ENCODE measurements at places on chromosomes 1 and 21.
A peak's percentile ranks its signal among the peaks of the same experiment; 100 is the strongest.

DNA sequence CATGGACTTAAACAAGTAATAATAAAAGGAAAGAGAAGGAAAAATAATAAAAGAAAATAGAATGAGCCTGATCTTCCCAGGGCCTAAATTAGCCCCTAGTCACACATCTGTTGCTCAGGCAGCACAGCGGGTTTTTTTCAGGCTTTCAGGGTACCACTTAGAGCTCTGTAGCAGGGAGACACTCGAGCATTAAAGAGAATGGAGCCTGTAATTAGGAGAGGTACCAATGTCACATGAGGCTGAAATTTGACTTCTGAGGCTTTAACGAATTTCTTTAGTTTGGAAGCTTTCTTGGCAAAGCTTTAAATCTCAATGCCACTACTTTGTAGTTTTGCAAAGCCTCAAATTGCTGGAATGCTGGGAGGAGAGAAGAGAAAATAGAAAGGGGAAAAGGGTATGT lies 116.3 kb downstream of the AK5 start:
- no peaks in the 10 kb centered on the region for H3K4me1 ChIP-seq
- no peaks in the 10 kb centered on the region for H3K27me3 ChIP-seq
- H3K36me3 ChIP-seq, result no peaks in the 10 kb centered on the region
- no peak overlapping the region for H3K4me3 ChIP-seq
- no peak overlapping the region for H3K27ac ChIP-seq

DNA sequence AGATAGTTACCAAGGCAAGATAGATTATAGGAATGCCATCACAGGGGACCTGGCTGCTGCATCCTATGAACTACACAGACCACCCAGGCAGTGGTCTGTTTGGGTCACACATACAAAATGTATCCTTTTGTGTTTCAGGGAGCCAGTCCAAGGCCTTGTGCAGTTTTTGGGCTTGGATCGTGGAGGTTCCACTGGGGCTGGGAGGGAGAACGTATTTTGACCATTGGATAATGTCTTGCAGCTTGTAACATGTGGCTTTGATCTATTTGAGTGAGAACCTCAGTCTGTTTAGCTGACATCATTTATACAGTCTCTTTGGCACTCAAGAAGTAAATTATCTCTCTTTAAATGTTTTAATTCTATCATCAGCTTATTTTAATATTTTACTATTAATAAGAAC lies 147.3 kb downstream of the DUSP10 start:
- H3K27me3 ChIP-seq, result no peaks in the 10 kb centered on the region
- no peak for DNase-seq
- H3K36me3 ChIP-seq, result no peaks in the 10 kb centered on the region
- no peak overlapping the region for H3K27ac ChIP-seq
- H3K4me3 ChIP-seq, result no peak overlapping the region

GRCh38 chr1:210770396-210770984 lies 363.5 kb downstream of the KCNH1 start:
- no peak for DNase-seq
- no peak overlapping the region for H3K27ac ChIP-seq
- no peaks in the 10 kb centered on the region for H3K27me3 ChIP-seq
- no peaks in the 10 kb centered on the region for H3K36me3 ChIP-seq

DNA sequence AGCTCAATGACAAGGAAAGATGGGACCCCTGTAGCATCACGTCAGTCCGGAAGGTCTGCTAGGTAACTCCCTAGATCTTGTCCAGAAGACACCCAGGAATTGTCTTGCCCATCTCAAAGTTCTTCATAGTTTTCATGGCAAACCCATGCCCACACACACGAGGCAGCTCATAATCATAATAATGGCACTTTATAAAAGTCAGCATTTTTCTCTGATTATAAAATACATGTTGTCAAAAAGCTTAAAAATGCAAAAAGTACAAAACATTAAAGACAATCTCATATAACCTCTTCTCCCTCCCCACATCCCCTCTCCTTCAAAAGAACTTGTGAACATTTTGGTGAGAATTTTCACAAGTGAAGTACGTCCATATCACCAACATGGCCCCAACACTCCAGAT lies 30.8 kb downstream of the EPHX1 start:
- no peaks in the 10 kb centered on the region for H3K27me3 ChIP-seq
- peaks cover 99% of the 10 kb centered on the region for H3K36me3 ChIP-seq
- DNase-seq, result no peak
- H3K4me3 ChIP-seq, result no peak overlapping the region

- H3K27me3 ChIP-seq, result no peaks in the 10 kb centered on the region
- no peak for DNase-seq
- no peaks in the 10 kb centered on the region for H3K36me3 ChIP-seq
- H3K4me1 ChIP-seq, result no peaks in the 10 kb centered on the region
- H3K27ac ChIP-seq, result no peak overlapping the region
Observed at GRCh38 chr21:23471877-23472276, 2135.4 kb downstream of the MRPL39 start.

- peak within 1 kb of the TSS; percentile 78 for H3K4me3 ChIP-seq
- H3K4me1 ChIP-seq, result peaks cover 31% of the 10 kb centered on the region
- H3K27ac ChIP-seq, result peak within 1 kb of the TSS; percentile 65
- H3K36me3 ChIP-seq, result no peaks in the 10 kb centered on the region
Observed at GRCh38 chr1:6260961-6261614, at the start of gene GPR153. TSS of gene GPR153 (minus strand) at chr1:6261098. CDS start at chr1:6254905, 6,193 bp downstream.

DNA sequence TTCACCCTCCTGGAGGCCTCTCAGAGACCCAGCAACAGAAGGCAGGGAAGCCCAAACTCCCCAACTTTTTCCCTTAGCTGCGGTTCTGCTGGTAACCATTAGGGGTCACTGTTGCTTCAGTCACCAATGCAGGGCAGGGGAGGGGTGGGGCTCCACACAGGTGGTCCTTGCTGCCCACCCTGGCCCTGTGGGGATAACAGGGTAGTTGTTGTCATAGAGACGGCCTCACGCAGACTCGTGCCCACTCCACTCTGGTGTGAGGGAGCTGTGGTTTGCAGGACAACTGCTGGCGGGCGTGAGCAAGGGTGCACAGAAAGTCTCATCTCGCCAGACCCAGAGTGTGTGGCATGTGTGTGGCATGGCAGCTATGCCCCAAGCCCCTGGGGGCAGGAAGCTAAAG lies 19.9 kb downstream of the INSRR start:
- H3K36me3 ChIP-seq, result no peaks in the 10 kb centered on the region
- no peaks in the 10 kb centered on the region for H3K4me1 ChIP-seq
- no peak overlapping the region for H3K4me3 ChIP-seq
- DNase-seq, result no peak

GRCh38 chr1:58782178-58783089 lies 1.4 kb downstream of the JUN start:
- H3K36me3 ChIP-seq, result no peaks in the 10 kb centered on the region
- DNase-seq, result peak; percentile 31
- peak overlapping the region; percentile 92 for H3K4me3 ChIP-seq
- peaks cover 56% of the 10 kb centered on the region for H3K4me1 ChIP-seq
- peak overlapping the region; percentile 100 for H3K27ac ChIP-seq

GRCh38 chr1:92538413-92539061 lies 51.8 kb upstream of the GFI1 start:
- DNase-seq, result no peak
- H3K4me1 ChIP-seq, result no peaks in the 10 kb centered on the region
- no peak overlapping the region for H3K4me3 ChIP-seq
- no peaks in the 10 kb centered on the region for H3K36me3 ChIP-seq
- H3K27me3 ChIP-seq, result no peaks in the 10 kb centered on the region
